Suppressor macrophage treated with lipopolysaccharide for 1 hour (primary cell): ENCODE measurements at places on chromosomes 2 and 18.
A peak's percentile ranks its signal among the peaks of the same experiment; 100 is the strongest.

GRCh38 chr2:27572439-27572838, 10.4 kb upstream of the ZNF512 start:
- no peak for DNase-seq

- DNase-seq = no peak
Observed at GRCh38 chr2:18404708-18405107, 155.7 kb downstream of the RDH14 start.

GRCh38 chr2:54655046-54655809, 68.2 kb upstream of the EML6 start:
- DNase-seq = no peak

DNA sequence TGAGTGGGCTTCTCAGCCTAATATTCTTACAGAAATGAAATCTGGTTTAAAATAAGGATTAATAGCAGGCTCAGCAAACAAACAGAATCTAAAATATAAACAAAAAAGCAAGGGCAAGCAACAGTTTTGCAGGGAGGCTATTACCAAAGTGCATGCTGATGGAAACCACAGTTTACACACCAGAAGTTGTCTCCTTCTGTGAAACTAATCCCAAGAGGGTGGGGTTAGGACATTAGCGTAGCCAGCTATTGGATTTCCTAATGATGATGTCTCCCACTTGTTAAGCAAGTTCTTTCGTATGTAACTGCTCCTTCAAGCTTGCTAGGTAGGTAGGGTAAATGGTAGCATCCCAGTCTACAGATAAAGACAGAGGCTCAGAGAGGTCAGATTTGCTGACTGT, 65.0 kb upstream of the TSPYL6 start:
- DNase-seq = no peak

DNA sequence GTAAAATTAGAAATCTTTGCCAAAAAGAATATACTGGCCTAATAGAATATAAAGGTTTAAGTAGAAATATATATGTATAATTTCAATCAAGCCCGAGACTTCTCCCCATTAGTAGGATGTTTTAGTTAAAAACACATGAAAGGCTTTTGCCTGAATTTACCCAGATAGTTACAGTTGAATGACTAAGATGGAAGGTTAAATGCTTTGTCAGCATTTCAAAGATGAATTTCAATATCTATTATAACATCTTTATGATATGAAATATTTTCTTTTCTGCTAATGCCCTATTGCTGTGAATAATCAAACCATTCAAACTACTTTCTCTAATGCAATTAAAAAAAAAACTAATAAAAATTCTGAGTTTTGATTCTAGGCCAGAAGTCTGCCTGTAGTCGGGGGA, 18.0 kb upstream of the ABCA12 start:
- DNase-seq = no peak

GRCh38 chr2:95058989-95059641, 33.6 kb downstream of the MAL start:
- no peak for DNase-seq

- DNase-seq = no peak
Observed at GRCh38 chr2:45816272-45816671, 164.8 kb downstream of the PRKCE start.

GRCh38 chr2:101569886-101570520, 95.1 kb upstream of the RFX8 start:
- DNase-seq = peak; percentile 25

- DNase-seq = peak; percentile 71
Observed at GRCh38 chr18:9673296-9674251, 34.5 kb upstream of the RAB31 start.

- no peak for DNase-seq
Observed at GRCh38 chr2:1745171-1746023, 1.1 kb upstream of the PXDN start.

DNA sequence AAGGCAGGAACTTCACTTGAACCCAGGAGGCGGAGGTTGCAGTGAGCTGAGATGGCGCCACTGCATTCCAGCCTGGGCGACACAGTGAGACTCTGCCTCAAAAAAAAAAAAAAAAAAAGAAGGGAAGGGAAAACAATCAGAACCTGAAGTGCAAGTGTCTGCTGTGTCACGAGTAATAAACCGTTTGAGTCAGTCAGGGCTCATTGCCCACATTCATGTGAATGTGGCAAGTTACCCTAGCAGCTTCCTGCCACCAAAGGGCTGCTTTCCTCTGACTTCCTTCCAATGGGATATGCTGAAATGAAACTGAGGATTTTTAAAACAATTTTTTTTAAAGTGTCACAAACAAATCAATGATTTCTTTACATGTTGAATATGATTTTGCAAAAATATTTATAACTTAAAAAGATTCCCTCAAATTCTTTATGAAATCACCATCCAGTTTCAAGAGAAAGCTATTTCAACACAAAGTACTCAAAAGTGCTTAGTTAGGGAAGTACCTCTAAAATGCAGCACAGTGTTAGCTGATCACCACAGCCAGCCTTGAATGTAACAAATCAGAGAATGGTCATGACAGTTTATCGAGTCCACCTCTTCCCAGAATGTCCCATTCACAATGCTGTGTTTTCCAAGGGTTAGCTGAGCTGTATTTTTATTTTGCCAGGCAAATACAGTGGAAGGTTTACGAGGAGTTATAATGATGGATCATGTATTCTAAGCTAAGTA, 36.4 kb downstream of the WDSUB1 start:
- peak; percentile 88 for DNase-seq

GRCh38 chr2:241279413-241279812, 36.1 kb downstream of the HDLBP start:
- DNase-seq = no peak

GRCh38 chr18:76405681-76406356, 89.2 kb downstream of the ZNF516 start:
- DNase-seq = peak; percentile 64

GRCh38 chr18:35484034-35484433, 13.7 kb downstream of the INO80C start:
- DNase-seq = no peak

GRCh38 chr2:85185431-85185940, 52.3 kb downstream of the TCF7L1 start:
- DNase-seq = no peak

GRCh38 chr2:237637429-237638135, 10.2 kb downstream of the LRRFIP1 start:
- peak; percentile 30 for DNase-seq

GRCh38 chr2:220708366-220708765, 863.7 kb downstream of the EPHA4 start:
- DNase-seq = no peak

DNA sequence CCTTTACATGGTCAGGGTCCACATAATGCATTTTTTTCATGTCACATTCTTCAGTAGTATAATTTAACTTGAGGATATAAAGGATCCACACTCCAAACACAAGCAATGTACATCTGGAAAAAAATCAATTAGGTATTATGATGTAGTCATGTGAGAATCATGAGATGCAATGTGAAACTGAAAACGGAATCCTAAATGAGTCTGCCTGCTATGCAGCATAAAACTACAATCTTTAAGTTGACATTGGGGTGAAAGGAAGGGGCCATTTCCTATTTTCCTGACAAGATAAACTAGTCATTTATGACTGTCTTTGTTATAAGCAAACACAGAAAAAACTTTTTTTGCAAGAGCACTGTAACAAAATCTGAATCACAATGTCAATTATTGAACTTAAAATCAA, 27.6 kb downstream of the ST3GAL5 start:
- DNase-seq = peak; percentile 88

DNA sequence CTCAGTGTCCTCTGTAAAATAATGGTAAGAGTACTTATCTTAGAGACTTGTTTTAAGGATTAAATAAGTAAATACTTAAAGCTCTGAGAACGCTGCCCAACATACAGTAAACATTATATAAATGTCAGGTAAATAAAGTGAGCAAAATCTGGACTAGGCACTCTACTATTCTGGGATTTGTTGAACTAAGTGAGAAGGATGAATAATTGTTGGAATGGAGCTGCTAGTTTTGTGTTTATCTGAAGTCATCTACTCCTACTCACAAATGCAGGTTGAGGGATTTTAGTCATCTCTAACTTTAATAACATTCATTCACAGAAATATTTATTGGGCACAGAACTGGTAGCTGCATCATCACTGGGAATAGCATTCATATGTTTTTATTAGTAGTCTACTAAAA, 103.4 kb downstream of the MEIS1 start:
- DNase-seq = no peak

DNA sequence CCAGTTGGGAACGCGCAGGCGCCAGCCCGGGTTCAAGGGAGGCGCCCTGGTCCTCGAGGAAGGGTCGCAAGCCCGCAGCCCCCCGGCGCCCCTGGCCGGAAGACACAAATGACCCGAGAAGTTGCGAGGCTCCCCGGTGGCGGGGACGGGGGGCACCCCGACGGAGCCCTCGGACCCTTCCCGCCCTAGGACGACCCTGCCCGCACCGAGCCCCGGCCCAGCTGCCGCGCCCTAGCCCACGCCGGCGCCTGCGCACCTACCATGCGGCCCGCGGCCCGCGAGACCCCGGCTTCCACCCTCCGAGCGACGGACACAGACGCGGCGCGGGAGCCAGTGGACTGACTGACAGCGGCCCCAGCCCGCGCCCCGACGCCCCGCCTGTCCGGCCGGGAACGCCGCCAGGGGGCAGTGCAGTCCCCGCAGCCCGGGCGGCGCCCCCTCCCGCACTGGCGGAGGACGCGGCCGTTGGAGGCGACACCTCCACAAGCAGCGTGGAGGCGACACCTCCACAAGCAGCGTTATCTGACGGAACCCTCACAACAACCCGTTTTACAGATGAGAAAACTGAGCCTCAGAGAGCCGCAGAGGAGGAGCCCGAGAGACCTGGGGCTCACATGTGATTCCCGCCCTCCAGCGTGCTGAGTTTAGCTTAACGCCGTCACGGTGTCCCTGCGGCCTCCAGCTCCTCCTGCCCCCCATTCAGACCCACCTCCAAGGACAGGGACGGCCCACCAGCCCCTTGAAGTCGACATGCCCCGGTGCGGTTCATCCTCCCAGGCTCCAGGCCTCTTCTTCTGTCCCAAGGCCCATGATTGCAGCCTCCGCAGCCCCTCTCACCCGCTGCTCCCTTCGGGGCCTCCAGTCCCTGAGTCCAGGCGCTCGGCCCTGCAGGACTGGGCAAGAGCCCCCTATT, at the start of gene NMUR1:
Gene NMUR1, minus strand, starts transcription at position 347 of the 913 bp plus-strand sequence. Its CDS starts 84 bp downstream, at position 263.
- DNase-seq = peak; percentile 65

DNA sequence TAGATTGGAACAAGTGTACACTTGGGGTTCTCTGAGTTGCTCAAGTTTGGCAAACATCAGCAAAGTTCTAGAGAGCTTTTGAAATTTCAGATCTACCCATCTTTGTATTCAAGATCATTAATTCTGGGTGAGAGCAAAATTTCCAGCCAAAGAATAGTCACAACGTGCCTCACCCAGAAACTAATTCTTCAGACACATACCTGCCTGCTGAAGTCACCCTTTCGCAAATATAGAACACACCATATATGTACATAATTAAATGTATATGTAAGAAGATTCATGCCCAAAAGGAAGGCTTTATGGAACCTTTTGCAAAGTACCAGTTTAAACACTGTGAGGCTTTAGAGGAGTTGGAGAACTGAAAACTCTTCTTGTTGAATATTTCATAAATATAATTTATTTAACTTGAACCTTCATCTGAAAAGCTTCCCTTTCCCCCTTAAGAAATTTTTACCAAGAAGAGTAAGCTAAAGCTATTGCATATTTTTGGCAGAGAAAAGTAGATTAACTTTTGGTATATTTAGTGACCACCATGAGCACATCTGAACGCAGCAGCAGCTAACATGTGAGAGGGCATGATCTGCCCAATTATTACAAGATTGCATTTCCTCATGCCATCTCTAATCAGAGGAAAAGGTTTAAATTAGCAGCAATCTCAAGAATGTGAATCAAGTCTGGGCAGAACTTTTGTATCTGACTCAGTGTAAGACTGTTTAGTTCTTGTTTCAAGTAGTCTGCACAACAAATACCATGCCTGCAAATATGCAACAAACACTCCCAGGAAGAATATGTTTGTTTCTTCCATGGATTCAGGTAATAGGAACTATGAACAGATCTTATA, 8.2 kb downstream of the RND3 start:
- no peak for DNase-seq

DNA sequence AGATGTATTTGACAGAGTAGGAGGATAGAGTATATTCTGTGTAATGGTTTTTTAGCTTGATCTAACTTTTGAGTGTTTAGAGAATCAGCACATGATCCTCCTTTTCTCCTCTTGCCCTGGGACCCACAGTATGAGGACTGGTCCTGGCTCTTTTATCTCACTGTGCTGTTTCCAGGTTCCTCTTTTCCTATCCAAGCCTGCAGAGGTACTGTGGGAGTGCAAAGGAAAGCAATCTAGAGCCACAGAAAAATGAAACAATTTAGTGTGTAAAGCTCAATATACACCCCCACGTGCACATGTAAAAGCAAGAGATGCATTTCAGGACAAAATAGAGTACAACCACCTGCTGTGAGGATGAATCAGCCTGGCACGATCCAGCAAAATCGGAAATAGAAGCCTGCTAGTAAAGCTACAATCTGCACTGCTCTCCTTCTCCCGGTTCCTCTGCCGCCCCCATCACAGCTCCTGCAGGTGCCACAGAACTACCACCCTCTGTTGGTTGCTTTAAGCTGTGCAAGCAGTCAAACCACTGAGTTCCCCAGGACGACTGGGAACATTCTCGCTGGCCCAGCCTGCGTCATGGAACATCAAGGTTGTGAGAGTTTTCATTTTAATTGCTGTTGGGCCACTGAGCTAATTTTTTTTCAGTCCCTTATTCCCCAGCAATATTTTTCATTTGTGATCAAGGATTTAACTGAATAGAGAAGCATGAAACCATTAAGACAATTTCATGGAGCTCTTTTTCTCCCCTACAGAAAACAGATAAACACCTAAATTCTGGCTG, 47.8 kb upstream of the MAPRE3 start:
- peak; percentile 52 for DNase-seq

GRCh38 chr18:7025194-7025593, 92.4 kb downstream of the LAMA1 start:
- no peak for DNase-seq

GRCh38 chr2:26575836-26576564, 65.2 kb downstream of the CIB4 start:
- DNase-seq = no peak

DNA sequence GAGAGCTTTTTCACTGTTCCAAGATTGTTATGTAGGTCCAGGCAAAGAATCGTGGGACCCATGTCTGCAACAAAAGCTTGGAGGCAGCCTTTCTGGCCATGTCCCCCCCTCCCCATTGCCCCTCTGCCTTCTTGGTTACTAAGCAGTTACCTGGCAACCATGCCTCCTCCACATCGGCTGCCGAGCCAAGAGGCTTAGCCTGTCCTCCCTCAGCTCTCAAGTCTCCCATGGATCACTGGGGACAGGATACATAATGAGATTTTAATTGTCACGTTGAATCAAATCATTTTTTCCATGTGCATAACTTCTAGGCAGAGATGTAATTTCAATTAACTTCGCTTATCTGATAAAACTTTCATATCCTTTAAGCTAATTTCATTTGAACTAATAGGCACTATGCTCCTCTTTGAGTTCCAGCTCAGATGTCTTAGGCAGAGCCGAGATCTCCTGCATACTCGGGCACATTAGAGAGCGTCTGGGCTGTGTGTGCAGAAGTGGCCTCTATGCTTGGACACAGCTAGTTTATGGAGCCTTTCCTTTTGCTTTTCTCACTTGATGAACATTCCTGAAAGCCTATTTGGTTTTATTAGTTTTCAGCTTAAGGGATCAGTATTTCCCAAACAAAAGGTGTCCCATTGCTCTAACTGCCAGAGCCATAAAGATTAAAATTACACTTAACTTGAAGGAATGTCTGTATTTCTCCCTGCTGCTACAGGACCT, 80.7 kb downstream of the LYPD1 start:
- no peak for DNase-seq

- DNase-seq = no peak
Observed at GRCh38 chr18:10278265-10278664, 176.2 kb upstream of the APCDD1 start.

- DNase-seq = no peak
Observed at GRCh38 chr18:1002653-1003178, 98.0 kb downstream of the ADCYAP1 start.

- no peak for DNase-seq
Observed at GRCh38 chr2:15511686-15512085, 49.4 kb downstream of the NBAS start.
